ENCODE measurements at places on chromosomes 6 and 20.

DNA sequence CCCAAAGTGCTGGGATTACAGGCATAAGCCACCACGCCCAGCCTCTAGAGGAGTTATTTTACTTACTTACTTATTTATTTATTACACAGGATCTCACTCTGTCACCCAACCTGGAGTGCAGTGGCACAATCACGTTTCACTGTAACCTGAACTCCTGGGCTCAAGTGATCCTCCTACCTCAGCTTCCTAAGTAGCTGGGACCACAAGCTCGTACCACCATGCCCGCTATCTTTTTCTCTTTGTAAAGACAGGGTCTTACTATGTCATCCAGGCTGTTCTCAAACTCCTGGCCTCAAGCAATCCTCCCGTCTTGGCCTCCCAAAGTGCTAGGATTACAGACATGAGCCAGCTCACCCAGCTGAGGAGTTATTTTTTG, 1.6 kb upstream of the TRIB3 start:
- no peak for DNase-seq

DNA sequence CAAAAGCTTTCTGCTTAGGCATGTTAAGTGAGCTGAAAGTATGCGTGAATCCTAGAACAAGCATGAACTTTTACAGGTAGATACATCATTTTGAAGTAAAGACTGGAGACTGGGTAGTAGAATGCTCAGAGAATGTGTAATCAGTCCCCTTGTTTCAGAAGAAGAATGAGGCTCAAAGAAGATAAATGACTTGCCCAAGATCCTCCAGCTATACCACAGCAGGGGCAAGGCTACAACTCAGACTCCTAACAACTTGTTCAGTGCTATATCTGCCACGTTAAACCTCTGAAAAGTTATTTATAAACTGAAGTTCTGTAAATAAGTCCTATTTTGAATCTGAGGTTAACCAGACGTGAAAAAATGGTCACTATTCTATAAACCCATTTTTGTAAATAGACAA, 2.9 kb downstream of the RIPOR2 start:
- no peak for DNase-seq

DNA sequence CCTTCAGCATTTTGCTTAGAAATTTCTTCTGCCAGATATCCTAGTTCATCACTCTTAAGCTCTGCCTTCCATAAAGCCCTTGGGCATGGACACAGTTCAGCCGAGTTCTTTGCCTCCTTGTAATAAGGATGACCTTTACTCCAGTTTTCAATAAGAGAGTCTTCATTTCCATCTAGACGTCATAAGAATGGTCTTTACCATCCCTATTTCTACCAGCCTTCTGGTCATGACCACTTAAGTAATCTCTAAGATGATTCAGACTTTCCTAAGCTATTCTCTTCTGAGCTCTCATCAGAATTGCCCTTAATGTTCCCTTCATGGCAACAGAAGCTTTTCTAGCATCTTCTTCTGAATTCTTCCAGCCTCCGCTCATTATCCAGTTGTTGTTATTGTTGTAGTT, 126.1 kb downstream of the TFAP2C start:
- DNase-seq: no peak

GRCh38 chr6:51489133-51489532, 598.3 kb downstream of the PKHD1 start:
- no peak for DNase-seq

DNA sequence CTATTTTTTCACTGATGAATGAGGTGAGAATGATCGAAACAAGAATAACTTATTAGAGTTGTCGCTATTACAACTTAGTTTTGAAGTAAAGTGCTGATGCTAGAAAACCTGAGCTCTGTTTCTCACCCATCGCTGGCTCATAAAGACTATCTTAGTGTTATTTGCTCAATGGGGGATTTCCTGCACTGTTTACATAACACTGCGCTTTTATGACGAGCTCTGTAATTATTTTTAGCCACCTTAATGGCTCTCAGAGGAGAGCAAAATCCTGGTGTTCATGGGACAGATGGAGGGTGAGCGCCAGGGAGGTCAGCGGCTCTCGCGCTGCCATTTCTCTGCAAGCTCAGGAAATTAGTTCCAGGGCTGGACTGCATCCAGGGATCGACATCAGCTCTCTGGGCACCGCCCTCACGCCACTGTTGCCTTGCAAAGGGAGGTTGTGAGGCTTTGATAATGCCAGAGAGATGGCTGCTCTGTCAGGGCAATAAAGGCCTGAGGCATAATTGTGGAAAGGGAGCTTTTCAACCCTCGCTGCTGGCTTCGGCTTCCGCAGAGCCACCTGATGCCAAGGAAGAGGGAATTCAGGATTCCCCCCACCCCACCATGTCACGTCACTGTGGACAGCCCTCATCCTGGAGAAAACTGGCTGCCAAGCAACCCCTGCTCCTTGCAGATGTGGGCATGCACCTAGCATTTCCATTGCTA, 72.0 kb downstream of the DACT2 start:
- no peak for DNase-seq

Measured in stimulated activated CD8-positive, alpha-beta memory T cell treated with anti-CD3 and anti-CD28 coated beads, Interleukin-7, amount 100 ng/mL, for 4 hours (primary cell).